ELF-1 (cell line): ENCODE measurements at places on chromosomes 1 and 21.

DNA sequence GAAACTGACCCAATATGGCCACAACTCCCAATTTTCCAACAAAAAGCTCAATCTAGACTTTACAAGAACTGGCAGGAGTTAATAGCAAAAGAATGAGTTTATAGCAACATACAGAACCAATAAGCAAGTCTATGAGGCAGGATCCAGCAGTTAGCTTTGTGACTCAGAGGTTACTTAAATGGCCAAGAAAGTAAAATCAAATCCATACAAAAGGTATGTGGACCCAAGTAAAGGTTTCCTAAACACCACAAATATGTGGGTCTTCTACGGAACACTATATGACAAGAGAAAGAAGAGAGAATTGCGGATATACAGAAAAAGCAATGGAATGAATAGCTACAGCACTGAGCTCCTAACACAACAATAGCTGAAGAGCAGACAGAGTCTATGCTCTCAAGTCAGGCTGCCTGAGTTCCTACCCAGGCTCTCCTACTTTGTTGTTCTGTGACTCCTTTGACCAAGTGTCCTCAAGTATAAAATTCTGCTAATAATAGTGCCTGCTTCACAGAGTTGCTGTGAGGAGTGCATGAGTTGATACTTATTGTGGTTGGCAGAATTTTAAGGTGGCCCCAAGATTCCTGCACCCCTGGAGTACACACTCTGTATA lies 204.3 kb downstream of the SMYD3 start:
- no peak for DNase-seq

DNA sequence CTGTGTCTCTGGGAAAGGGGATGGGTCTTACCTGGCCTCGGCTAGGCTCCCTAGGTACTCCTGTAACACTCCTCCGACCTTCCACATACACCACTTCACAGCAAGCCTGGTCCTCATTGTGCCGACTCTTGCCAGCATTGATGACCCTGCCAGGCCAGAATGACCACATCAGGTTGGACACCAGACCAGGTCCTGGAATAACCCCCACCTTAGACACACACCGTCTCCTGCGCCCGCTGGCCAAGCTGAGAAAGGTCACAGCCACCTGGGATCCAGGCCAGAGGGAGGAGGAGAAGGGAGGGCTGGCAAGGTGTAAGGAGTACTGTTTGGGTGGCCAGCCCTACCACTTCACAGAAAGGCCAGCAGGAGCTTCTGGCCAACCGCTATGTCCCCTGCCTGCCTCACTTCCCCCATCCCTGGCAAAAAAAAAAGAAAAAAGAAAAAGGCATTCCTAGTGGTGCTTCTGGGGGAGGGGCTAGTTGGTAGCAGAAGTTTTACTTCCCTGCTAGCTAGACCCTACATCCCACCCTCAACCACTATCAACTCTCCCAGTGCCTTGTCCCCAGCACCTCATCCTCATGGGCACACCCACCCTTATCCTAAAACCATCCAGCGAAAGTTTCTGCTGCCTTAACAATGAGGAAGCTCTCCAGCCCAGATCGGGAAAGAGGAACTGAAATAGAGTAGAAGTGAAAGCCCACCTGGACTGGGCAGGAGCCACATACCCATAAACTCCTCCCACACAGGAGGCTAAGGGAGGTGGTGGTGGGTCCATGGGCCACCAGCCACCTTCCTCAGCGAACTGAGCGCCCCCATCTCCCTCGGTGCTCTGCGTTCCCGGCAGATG lies 1.4 kb downstream of the PPM1J start:
- peak; percentile 66 for DNase-seq

DNA sequence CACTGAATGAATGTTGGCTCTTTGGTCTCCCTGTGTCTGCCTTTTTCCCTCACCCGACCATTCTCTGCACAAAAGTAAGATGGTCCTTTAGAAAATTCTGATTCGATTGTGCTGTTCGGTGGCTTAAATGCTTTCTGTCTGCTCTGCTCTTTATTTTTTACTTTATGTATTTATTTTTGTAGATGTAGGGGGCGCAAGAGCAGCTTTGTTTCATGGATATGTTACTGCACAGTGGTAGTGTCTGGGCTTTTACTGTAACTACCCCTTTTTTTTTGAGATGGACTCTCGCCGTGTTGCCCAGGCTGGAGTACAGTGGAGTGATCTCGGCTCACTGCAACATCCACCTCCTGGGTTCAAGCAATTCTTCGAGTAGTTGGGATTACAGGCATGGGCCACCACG lies 15.7 kb downstream of the NLRP3 start:
- no peak for DNase-seq

DNA sequence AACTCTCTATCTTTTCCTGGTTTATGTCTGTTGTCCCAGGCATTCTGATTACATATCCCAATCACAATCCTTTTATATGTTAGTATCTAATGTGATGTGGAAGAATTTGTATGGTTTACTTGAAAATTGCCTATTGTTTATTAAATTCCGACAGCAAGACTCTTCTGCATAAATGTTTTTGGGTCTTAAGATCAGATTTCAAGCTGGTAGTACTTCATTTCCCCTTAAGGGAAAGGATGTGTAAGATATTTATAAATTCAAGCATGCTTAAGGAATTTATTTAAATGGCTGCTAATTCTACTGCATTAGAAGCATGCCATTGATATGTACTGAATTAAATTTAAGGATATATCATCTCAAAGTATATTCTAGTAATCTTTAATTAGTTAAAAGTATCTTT lies 20.4 kb upstream of the GPR88 start:
- DNase-seq, result no peak

DNA sequence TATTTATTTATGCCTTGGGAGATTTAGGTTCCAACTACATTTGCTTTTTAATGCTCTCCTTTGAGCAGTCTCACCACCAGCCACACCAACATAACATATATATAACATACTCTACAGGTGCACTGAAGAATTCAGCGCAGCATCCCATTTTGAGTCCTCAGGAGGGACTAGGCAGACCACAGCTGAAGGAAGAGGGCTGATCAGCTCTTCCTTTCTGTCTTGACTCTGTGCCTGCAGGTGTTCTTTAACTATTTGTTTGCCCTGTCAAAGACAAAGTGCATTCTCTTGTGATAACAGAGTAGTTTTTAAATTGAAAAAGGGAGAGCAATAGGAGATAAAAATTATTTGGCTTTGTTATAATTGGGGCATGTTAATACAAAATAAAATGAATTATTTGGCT lies 17.0 kb downstream of the HIPK1 start:
- DNase-seq, result no peak

GRCh38 chr1:31951276-31951675 lies 13.1 kb upstream of the PTP4A2 start:
- DNase-seq, result no peak

GRCh38 chr1:177170756-177171535 lies at the start of gene BRINP2:
BRINP2 (plus strand) TSS chr1:177170958; CDS start chr1:177229877, 58,919 bp downstream.
- peak; percentile 77 for DNase-seq

GRCh38 chr1:173639102-173639501 lies 4.0 kb downstream of the TEX50 start:
- no peak for DNase-seq

DNA sequence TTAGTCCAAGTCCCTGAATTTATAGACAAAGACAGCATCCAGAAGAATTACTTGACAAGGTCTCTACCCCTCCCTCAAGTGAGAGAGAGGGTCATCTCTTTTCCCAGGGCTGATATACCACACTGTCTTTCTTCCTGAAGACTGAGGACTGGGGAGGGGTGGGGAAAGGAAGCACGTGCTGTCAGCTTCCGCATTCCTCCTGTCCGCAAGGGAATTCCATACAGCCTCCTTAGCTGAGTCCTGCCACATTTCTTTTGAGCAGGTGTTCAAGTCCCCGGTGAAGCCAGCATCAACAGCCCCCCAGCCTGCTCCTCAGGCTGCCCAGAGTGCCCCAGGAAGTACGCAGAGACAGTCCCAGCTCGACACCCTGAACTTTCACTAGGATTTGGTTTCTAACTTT lies 34.2 kb downstream of the PCAT6 start:
- DNase-seq, result peak; percentile 65

GRCh38 chr1:201536558-201536957 lies 2.4 kb upstream of the NAV1 start:
- DNase-seq, result no peak

- no peak for DNase-seq
Observed at GRCh38 chr1:68954841-68955240, 458.0 kb upstream of the DEPDC1 start.

GRCh38 chr1:30444401-30444800 lies 279.0 kb downstream of the MATN1 start:
- DNase-seq, result no peak

- no peak for DNase-seq
Observed at GRCh38 chr1:223403184-223403815, 10.1 kb downstream of the CCDC185 start.

DNA sequence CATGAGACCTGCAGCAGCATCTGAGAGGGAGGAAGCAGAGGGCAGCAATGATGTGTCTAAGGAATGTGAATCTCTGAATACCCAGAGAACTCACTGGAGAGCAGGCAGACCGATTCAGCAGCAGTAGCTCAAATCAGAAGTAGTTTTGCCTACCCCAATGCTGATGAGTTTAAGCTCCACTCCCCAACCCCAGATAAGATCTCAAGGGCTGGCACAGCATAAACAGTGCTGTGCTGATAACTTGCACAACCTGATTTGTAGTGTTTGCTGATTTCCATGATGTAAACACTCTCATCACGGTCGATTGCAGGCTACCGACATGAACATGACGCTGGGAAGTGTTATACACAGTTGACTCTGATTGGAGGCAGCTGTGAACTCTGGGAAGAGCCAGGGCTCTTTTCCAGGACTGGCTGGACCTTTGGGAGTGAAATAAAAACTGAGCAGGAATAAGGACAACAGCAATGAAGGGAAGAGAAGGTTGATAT lies 11.2 kb upstream of the HMGCS2 start:
- peak; percentile 71 for DNase-seq

DNA sequence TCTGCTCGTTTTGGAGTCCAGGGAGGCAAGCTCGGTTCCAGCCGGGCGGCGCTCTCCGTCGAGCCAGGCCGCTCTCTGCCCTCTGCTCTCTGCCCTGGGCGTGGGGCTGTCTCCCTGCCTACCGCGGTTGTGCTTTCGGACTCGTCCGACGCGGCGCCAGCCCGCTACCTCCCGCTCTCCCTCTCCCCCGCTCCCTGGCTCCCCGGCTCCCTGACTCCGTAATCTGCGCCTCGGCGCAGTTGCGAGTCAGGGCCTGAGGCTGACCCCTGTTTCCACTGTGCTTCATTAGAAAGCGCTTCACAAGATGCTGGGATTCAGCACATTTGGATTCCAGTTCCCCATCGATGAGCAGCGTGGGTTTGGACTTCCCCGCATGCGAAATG lies 2.2 kb downstream of the SOX13 start:
- peak; percentile 55 for DNase-seq

GRCh38 chr1:51535006-51535592 lies 16.0 kb upstream of the EPS15 start:
- DNase-seq, result peak; percentile 48

- no peak for DNase-seq
Observed at GRCh38 chr1:212355230-212355969, 59.3 kb downstream of the PACC1 start.

DNA sequence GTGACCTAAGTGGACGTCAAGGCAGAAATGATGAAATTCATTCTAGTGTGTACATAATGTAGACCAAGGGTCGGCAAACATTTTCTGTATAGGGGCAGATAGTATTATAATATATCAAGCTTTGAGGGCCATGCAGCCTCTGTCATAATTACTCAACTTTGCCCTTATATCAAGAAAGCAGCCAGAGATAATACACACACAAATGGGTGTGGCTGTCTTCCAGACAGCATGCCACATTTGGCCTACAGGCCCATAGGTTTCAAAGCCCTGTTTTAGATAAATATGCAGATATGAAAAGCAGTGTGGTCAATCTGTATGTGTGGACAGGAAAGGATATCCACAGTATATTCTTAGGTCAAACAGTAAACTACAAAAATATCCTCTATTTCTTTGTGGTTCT lies 320.1 kb upstream of the FMN2 start:
- DNase-seq, result no peak

DNA sequence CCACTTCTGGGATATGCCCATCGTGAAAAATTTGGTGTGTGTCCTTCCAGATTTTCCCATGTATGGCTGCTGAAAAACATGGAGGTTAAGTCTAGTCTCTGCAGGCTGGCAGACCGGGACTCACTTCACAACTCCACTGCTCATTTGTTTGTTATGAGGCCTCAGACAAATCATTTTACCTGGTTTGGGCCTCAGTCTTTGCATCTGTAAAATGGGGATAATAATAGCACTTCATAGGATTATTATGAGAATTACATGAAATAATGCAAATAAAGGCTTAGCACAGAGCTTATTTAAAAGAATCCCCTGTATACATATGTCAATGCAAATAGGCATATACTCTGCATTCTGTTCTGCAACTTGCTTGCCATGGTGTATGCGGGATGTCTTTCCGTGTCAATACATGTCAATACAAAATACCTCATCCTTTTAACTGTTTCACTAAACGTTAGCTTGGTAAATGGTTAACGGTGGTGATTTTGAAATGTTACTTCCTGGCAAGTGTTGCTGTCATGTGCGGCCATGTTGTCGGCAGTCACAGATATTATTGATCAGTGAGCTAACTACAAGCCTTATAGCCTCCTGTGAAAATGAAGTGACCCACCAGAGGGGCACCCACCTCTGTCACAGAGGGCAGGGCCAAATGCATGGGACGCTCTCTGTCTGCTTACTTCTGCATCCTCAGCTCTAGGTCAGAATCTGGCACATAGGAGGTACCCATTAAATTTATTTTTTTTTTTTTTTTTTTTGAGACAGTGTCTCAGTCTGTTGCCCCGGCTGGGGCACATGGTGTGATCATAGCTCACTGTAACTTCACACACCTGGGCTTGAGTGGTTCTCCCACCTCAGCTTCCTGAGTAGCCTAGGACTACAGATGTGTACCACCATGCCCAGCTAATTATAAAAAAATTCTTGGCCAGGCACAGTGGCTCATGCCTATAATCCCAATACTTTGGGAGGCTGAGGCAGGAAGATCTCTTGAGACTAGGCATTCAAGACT lies 4.3 kb downstream of the LCK start:
- DNase-seq, result no peak

GRCh38 chr1:217004776-217005436 lies 281.7 kb upstream of the ESRRG start:
- no peak for DNase-seq

- peak; percentile 29 for DNase-seq
Observed at GRCh38 chr21:44686843-44687561, 5.0 kb upstream of the KRTAP12-1 start.

- no peak for DNase-seq
Observed at GRCh38 chr1:39384305-39384704, 107.1 kb upstream of the BMP8A start.

DNA sequence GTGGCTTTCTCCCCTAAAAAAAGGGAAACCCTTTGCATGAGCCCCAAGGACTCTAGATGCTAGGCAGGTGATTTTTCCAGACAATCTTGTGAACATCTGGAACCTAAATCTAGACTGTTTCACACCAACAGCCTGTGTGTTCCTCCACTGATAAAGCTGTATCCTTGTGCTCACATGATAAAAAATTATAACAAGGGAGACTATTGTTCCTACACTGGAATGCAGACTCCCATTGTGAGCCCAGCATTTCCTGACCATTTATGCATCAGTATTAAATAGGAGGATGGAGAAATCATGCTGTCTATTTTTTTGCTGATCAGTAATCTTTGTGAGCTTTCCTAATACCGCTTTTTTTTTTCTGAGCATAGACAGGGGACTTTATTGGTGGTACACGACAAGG lies 52.5 kb downstream of the ZNF697 start:
- DNase-seq, result no peak

- DNase-seq, result peak; percentile 62
Observed at GRCh38 chr1:65075123-65075976, 72.7 kb upstream of the AK4 start.

GRCh38 chr21:36545776-36546511 lies 66.0 kb upstream of the CLDN14 start:
- DNase-seq, result no peak
